GM23248 (cell line): ENCODE measurements at places on chromosomes 2 and 18.

DNA sequence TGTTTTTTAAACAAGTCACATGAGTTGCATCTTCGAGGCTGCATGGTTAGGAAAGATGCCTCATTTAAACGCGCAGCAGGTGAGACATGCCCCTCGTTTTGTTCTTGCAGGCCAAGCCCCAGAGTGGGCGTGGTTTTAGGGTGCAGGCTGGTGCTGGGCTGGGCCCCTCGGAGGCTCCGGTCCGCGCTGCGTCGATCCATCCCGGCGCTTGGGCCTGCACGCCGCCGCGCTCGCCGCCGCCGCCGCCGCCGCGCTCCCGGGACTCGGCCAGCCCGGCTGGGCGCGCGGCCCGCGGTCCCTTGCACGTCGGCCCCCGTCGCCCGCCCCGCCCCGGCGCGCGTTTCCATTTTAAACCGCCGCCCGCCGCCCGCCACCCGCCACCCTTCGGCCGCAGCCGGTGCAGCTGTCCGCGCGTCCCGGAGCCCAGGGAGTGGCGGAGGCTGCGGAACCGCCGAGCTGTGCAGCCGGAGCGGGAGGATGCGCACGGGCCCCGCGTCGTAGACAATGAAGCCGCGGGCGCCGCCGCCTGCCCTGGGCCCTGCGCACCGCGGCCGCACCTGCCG is 175.5 kb downstream of the AGAP1 start:
- peak; percentile 83 for DNase-seq

DNA sequence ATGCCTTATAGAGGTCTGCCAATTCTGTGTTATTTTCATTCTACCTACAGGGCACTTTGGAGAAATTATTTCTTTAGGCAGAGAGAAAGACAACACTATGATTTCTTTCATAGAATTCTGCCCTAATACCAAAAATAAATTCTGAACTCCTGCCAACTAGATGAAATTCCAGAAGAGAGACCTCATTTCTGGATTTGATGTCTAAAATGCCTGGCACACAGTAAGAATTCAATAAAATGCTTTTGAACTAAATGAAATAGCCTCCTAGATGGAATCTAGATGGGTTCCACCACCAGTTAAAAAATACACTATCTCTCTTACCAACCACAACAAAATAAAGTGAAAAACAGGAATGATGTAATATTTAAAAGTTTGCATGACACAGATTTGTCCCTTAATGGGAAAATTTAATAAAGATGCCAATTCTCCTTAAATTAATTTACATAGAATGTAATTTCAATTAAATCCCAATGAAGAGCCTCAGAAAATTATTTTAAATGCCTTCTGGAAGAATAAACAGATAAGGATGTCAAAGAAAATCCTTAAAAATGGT is 75.0 kb downstream of the OSBPL1A start:
- peak; percentile 59 for DNase-seq

GRCh38 chr2:238894226-238894949 is 46.5 kb downstream of the TWIST2 start:
- peak; percentile 66 for DNase-seq

GRCh38 chr2:119253114-119253702 is 29.6 kb downstream of the STEAP3 start:
- peak; percentile 88 for DNase-seq

DNA sequence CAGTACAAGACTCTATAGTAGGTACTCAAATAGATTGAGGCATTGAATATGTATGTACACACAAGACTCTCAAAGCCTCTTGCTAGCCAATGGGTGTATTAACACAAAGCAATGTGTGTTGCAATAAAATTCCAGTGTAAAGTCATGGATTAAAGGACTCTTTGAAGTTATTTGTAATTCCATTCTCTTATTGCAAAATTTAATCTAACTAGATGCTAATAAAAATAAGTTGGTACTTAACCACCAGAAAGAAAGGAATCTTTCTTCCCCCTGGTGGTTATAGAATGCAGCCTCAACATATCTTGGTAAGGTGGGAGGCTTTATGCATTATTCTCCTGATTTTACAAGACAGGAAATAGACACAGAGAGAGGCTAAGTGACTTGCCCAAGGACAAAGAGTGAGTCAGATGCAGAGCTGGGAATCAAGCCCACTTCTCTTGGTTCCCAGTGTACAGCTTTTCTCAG is 18.0 kb downstream of the LRP1B start:
- peak; percentile 83 for DNase-seq

DNA sequence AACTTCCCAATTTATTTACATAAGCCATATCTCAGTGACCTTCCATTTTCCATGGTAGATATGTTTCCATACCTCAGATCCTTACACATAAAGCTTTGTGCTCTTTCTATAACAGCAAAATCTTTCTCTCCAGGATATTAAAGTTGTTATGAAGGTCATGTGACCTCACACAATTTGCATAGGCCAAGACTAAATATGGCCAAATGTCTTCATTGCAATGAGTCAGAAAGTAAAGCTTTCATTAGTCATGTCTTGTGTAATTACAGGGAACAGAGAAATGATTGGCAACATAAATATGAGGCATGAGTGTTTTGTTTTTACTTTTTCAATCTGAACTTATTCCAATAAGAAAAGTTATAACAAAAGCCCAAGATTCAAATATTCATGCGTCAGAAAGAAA is 243.5 kb downstream of the ASXL3 start:
- DNase-seq = peak; percentile 28

DNA sequence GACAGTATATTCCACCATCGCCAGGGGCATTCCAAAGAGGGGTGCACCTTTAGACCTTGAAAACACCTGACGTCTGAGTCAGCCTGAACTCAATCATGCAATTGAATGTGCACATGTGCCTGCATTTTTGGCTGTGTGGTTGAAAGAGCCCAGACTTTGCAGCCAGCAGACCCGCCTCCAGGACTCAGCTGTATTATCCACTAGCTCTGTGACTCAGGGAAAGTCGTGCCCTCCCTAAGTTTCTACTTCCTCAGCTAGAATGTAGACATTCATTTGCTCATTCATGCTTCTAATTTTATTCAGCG is 94.2 kb downstream of the LRRC30 start:
- DNase-seq = no peak

DNA sequence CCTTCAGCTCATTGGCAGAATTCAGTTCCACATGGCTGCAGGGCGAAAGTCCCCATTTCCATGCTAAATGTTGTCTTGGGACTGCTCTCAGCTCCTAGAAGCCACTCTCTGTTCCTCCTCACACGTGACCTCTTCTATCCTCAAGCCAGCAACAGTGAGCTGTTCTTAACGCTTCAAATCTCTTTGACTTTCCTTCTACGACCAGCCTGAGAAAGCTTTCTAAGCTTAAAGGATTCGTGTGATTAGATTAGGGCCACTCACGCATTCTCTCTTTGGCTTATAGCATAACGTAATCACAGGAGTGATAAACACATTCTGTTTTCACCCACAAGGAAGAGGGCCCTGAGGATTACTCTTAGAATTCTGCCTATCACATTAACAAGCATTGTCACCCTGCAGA is 29.8 kb upstream of the LAMA1 start:
- DNase-seq = no peak

DNA sequence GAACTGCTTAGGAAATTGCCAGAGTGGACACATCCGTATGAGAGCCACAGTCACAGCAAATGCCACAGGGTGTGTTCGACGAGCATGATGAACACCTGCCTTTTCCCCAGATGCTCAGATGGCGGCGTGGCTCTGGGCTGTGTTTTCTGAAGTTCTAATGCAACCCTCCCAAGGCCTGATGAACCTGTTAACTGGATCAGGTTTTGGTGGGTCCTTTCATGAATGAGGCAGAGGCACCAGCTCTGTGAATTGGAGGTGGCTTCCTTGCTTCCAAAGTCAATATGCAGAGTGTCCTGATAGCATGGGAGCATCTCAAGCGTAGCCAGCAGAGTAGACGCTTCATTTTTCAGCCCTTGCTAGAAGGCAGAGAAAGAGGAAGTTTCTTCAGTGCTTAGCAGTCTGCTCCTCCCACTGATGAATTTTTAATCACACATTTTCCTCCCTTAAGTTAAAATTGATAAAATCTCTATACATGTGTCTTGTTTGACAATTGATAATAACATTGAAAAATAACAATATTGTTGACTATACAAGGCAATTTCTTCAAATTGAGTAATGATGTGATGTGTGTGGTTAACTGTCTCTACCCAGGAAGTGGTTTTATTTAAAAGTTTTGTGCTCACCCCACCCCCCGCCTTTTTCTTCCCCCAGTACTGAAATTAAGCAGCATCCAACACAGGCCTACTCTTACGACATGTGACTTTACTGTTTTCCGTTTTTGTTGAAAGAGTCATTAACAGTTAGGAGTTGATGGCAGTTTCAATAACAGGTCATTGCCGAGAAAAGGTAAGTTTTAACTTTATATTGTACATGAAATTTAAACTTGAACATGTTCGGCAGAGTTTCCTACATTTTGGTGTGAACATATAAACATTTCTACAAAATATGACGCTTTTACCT is at the start of gene ARHGAP15:
ARHGAP15 (plus strand) TSS at position 739 of the 900 bp plus-strand sequence.
- no peak for DNase-seq

- DNase-seq = no peak
These were observed 871.5 kb downstream of the RNF144A start for GRCh38 chr2:7788736-7789135.

DNA sequence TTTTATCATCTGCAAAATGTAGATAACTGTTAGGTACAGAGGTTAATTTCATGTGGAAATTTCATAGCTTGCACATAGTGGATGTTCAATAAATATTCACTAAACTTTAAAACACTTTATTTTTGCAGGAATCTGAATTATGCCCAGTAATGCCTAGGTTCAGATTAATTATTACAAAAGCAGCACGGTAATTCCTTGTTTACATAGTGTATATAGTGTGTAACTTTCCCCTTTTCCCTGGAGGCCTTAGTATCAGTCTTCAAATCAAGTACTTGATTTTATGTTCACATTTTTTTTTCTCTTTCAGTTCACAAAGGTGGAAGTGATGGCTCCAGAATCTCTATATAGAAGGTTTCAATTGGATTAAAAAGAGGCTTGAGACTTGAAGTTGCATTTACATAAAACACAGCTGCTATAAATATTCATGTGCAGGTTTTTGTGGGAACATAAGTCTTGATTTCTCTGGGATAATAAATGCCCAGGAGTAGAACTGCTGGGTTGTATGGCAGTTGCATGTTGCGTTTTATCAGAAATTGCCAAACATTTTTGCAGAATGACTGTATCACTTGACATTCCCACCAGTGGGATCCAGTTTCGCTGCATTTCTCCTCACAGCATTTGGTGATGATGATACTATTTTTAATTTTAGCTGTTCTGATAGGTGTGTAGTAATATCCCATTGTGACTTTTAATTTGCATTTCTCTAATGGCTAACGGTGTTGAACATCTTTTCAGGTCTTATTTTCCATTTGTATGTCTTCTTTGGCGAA is 27.6 kb upstream of the LGALSL start:
- DNase-seq = peak; percentile 7

DNA sequence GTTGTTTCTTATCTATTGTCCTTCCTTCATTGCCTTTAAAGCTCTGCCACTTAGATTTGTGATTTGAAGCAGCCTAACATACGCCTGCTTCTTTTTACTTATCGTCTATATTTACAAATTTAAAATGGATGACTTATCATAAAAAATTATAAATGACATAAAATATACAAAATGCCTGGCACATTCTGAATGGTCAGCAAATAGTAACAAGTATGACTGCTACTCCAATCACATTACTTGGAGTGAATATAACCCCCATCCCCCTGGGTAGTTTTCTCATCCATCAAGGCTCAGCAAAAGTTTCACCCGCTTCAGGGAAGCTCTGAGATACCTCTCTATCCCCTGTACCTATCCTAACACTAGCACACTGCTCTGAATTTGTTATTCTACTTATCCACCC is 708.9 kb downstream of the ERBB4 start:
- no peak for DNase-seq

DNA sequence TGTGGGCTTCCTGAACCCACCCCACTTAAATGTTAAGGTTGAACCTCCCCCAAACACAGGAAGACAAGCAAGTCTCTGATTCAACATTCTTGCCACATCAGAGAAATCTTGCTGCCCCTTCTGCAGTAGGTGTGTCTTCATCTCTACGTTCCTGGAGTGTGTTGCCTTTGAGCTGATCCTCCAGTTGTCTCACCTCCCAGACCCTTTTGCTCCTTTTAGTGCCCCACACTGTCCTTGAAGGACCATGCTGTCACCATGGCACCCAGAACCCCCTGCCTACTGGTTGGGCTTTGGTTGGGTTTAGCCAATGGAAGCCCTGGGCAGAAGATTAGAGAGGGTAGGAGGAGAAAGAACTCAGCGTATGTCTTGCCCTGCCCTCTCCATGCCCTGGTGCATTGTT is 10.7 kb downstream of the CAB39 start:
- peak; percentile 53 for DNase-seq

DNA sequence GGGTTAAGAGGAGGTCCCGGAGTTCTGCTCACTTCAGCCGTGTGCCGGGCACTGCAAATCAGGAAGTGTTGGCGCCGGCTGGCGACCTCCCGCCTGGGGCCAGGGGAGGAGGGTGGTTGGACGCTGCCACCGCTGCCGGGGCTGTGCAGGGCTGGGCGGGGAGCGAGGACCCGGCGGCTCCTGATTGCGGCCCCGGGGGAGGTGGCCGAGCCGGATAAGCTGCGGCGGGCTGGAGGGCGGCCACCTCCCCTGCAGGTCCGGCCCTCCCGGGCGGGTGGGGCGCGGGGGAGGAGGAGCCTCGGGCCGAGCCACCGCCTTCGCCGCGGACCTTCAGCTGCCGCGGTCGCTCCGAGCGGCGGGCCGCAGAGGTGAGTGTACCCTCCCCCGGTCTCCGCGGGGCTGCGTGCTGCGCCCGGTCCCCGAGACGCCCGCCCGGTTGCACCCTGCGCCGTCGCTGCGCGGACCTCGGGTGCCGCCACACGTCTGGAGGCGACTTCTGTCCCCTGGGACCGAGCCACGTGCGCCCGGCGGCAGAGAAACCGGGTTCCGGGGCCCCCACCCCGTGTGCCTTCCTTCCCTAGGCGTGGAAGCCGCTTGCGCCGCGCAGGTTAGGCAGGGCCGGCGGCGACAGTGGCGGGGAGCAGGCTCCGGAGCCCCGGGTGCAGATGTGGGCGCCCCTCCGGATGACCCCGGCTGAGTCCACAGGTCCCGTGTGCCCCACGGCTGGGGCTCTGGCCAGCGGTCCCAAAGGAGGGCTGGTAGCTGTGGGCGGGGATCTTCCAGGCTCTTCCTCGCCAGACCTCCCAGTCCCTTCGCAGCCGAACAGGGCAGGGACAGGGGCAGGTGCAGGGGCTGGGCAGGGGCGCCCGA is at the start of gene STEAP3:
STEAP3 (plus strand) TSS at position 314 of the 870 bp plus-strand sequence. CDS start 7,179 bp downstream, outside the sequence.
- DNase-seq = peak; percentile 73

DNA sequence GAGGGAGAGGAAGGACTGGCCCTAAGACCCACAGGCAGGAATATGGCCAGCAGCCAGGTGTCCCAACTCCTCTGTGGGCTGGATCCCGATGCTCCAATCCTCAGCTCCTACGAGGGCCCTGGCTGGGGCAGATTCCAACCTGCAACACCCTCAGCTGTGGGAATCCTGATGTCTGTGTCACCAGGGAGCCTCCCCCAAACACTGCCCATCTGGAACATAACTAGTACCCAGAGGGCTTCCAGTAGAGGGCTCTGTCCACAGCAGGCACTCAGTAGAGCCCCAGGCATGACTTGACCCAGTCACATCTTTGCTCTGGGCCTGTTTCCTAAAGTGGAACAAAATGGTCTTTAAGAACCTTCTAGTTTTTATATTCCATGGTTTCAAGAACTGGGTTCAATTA is 20.6 kb upstream of the LOXHD1 start:
- peak; percentile 55 for DNase-seq
